ENCODE measurements at places on chromosomes 4 and X.

GRCh38 chrX:108165383-108166111, 74.0 kb downstream of the ATG4A start:
- no peak for DNase-seq

GRCh38 chr4:189021831-189022230, 882.6 kb downstream of the TRIML1 start:
- no peak for DNase-seq

DNA sequence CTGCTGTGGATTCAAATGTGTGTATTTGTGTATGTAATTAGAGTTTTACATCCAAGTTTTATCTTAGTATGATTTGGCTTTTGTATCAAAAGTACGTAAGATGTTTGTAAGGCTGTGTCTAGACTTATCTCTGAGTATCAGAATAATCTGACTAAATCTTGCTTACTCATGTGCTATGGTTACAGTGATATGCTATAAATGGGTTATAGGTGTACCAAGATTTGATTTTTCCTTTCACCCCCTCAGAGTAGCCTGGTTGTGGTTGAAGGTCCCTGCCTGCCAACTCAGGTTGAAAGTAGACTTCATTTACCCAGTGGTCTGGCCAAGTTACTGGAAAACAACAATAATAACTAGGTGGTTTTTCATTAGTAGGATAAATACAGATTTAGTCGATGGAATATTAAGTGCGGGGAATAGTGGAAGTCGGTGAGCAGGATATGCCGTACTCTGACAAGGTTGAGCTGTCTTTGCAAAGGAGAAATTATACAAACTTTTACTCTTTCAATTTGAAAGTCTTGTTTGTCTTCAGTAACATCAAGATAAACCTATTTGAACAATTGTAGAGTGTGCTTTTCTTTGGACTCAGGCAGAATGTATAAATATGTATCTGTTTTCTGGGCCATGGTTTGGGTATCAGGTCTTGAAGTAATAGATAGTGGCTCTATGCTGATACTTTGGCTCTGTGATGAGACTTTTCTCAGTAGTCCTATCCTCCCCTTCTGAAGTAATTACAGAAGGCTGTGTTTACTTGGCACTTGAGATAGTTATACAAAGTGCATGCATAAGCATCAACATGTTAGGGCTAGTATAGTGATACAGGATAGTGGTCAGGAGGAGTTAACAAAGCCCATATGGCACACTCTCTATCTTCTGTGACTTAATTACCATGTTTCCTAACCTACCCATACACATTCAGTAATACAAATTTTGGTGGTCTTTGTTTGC, 23.7 kb downstream of the BMP2K start:
- DNase-seq, result no peak

DNA sequence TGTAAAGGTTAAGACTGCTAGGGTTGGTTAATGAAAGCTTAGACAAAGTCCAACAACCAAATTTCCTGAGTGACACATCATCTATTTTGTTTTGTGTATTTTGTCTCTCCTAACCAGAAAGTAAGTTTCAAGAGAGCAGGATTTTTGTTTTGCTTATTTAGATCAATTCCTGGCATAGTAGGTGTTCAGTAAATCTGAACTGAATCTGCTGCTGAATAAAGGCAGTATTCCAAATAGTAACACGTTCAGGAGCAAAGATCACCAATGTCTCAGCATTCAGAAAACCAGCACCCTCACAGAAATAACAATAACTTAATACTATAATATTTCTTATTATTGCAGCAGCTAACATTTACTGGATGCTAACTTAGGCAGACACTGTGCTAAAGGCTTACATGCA, 12.2 kb downstream of the FBXW7 start:
- DNase-seq, result no peak

Data from suprapubic skin (tissue), 4 donors.